ENCODE measurements at places on chromosomes 4 and X.

- no peak for DNase-seq
Measured at GRCh38 chr4:155336242-155336641, 40.5 kb downstream of the MAP9 start.

GRCh38 chr4:125317525-125317877 is 2.7 kb downstream of the FAT4 start:
- DNase-seq: peak; percentile 27

GRCh38 chrX:997631-998137 is 214.8 kb downstream of the CRLF2 start:
- no peak for DNase-seq

DNA sequence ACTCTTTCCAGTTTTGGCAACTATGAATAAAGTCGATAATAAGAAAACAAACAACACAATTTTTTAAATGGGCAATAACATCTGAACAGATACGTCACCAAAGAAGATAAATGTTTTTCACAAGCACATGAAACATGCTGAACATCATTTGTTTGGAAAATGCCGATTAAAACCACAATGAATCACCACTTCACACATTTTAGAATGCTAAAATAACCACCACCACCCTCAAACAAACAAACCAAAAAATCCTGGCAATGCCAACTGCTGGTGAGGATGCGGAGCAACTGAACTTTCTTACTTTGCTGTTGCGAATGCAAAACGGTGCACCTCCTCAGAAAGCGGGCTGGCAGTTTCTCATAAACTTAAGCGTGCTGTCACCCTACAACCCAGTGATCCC is 115.9 kb downstream of the NSUN7 start:
- DNase-seq: no peak

GRCh38 chrX:24603191-24603590 is 44.0 kb downstream of the PCYT1B start:
- no peak for DNase-seq

DNA sequence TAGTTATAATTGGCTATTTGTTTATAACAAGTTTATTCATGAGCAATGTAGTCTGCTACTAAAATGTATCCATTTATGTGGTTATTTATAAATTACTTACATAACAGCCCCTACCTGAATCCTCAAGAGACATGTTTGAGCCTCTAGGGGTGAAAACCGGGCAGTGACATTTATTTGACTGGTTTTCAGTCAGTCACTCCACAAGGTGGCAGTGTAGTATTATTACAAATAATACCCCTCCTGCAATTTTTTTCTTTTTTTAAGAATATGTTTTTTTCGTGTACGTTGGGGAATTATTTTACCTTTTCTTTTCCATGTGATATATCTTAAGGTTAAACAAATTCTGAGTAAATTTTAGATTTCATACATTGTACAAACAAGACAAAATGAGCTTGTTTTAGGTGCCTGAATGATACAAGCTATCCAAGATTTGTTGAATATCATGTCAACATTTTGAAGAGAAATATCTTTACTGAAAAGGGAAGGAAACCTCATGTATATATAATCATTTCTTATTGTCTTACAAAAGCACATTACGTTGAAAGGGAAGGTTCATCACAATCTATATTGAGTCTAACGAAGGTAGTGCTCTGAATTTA is 598.7 kb upstream of the TECRL start:
- DNase-seq: no peak

DNA sequence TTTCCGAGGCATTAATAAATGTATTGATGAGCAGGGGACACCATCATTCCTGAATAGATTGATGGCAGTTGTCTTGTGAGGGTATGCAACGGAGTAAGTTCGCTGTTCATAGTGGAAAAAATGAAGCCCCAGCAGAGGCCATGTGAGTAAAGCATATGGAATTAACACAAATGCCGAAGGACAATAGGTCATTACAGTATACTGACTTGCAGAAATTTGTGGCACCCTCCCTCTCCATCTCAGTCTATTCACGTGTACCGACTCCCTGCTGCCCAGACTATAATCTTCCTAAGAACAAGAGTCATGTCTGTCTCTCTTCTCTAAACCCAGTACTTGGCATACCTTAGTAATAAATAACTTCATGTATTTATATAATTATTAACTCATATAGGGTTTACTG is 47.1 kb upstream of the PCDH10 start:
- no peak for DNase-seq

DNA sequence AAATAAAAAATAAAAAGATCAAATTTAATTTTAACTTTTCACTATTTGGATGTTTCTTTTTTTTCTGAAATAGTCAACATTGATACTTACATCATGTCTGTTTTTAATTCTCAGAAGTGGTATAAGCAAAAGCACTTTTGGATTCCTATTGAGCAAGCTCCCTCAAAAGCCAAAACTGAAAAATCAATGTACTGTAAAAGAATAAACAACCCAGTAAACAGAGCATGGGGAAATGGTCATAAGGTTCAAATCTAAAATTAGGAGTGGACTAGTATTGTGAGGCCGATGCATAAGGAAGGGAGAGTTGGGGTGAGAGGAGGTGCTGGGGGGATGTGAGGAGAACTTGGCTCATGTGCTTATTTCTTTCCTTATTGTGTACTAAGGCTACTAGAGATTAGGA is 37.9 kb downstream of the NUDT6 start:
- DNase-seq: no peak

GRCh38 chr4:85979276-85979675 is 380.6 kb downstream of the MAPK10 start:
- no peak for DNase-seq

DNA sequence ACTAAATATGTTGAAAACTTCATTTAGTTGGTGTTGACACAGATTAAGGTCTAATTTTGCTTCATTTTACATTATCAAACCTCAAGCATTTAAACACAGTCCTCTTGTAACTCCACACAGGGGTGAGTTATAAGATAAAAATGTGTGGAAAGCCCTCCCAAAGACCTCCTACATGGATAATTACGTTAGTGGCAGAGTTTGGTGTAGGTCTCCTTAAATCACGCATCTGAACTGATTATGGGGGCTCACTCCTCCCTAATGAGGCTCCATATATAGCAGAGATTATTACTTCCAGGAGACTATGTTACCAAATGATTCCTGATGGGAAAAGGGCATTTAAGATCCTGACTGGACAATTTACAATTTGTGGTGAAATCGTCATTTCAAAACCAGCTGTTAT is 32.2 kb upstream of the VCX3B start:
- no peak for DNase-seq

DNA sequence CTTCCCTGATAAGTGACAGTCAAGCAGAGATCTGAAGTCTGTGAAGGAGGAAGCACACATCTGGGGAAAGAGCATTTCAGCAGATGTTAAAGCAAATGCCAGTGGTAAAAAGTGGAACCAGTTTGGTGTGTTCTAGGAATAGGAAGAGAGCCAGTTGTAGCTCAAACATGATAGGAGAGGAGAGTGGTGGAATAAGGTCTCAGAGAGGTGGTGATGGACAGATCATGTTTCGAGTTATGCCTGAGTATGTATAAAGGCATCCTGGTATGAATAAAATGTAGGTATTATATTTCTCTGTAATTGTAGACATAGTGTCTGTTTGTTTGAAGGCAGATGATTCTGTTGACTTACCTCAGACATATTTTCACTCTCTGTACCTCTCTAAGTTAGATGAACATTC is 89.1 kb downstream of the LARP7 start:
- no peak for DNase-seq

- no peak for DNase-seq
Measured at GRCh38 chr4:125836597-125837195, 521.9 kb downstream of the FAT4 start.

- DNase-seq: no peak
Measured at GRCh38 chr4:181949704-181950312, 293.4 kb upstream of the TENM3 start.

- no peak for DNase-seq
Measured at GRCh38 chr4:112944006-112944405, 105.4 kb upstream of the ANK2 start.

GRCh38 chrX:37767430-37767829 is 12.4 kb upstream of the CYBB start:
- DNase-seq: no peak

GRCh38 chr4:122687531-122688061 is 44.9 kb upstream of the BBS12 start:
- DNase-seq: no peak

- DNase-seq: no peak
Measured at GRCh38 chr4:28105271-28105859, 1244.7 kb downstream of the STIM2 start.

DNA sequence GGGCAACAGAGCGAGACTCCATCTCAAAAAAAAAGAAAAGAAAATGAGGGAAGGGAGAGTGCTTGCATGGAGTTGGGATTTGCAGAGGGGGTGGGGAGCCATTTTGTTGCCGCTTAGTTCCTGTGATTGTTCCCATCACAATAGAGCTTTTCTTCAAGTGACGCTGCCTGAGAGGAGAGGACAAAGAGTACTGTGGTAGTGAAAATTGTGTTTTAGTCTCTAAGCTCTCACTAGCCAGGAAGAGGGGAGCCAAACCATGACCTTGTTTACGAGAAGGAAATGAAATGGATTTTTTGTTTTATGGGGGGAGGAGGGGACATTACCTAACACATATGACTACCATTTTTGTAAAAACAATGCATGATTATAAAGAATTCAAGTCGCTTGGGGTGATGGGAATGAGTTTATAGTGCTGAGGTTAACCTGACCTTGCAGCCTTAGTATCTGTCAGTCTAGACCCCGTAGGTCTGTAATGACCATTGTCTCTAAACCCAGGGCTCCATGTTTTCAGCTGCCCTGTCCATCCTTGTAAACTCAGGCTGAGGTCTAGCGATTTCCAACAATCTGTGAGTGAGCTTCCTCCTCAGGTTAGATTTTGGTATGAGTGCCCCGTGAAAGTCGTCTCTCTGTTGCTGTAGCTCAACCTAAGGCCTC is 18.8 kb downstream of the SRD5A3 start:
- no peak for DNase-seq

- DNase-seq: no peak
Measured at GRCh38 chr4:132195176-132195575, 953.9 kb upstream of the PCDH10 start.

DNA sequence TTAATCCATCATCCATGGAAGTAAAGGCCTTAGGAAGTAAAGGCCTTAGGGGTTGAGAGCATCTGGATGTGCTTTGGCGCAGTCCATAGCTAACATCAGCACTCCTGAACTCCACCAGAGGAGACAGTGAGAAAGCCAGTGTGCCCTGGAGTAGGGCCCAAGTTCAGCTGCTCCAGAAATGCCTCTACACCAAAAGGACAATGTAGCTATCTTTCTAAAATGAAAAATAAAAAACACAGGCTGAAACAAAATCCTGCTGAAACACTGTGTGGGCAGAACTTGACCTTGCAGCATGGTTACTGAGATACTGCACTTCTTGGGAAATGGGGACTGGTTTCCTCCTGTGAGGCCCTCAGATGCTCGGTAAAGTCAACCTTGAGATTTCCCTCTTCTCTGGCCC is 29.3 kb downstream of the SH3RF1 start:
- no peak for DNase-seq

GRCh38 chrX:18687856-18688495 is 16.1 kb upstream of the RS1 start:
- no peak for DNase-seq

GRCh38 chr4:153512952-153513500 is 46.9 kb downstream of the TMEM131L start:
- no peak for DNase-seq

- DNase-seq: peak; percentile 20
Measured at GRCh38 chrX:34365471-34365870, 233.4 kb upstream of the FAM47A start.

DNA sequence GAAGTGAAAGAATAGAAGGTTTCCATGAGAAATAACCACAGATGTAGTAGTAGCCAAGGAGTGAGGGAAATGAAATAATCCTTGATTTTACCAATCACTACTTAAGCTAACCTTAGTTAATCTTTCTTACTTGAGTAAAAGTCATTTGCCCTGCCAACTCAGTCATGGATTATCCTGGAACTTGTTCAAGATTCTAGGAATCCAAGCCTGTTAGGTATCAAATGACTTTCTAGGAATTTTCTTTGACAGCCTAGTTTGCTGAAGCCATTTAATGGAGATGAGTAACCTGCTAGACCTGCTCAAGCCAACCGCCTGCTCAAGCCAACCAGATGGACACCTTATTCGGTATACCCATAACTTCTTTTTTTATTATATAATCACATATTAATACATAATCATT is 180.5 kb downstream of the KLHL13 start:
- no peak for DNase-seq

DNA sequence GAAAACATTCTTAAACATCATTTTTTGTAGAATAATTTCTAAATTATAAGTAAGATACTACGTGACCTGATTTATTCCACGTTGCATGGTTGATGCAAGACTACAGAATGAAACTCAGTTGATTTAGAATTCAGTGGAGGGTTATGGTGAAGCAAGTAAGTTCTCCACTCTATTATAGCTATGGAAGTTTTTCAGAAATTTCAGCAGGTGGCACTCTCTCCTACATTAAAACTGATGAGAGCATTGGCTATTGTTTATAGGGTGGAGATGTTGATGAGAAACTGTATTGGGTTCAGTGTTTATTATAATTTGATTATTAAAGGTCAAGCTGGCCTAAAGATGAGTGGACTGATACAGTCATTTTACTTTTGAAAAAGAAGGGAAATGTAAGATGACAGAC is 88.0 kb downstream of the FNIP2 start:
- no peak for DNase-seq

DNA sequence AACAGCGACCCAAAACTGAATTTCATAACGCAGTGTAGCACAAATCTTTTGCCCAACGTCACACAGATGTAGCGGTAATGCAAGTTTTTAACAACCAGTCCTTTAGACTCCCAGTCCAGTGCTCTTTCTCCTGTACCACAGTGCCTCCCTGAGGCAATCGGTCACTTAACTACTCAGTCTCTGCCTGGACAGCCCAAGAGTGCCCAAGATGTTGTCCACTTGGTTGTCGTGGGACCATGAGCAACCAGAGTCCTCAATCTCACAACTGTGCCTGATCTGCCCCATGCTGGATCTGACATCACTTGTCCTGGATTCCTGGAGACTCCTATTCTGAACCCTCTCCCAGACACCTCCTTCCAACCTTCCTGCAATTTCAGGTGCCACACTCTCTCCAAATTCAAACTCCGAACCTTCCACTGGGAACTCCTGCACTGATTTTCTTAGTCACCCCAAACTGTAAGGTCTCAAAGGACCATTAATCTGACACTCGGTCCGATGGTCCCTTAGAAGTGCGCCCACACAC is 702 bp downstream of the MMGT1 start:
- DNase-seq: peak; percentile 16

DNA sequence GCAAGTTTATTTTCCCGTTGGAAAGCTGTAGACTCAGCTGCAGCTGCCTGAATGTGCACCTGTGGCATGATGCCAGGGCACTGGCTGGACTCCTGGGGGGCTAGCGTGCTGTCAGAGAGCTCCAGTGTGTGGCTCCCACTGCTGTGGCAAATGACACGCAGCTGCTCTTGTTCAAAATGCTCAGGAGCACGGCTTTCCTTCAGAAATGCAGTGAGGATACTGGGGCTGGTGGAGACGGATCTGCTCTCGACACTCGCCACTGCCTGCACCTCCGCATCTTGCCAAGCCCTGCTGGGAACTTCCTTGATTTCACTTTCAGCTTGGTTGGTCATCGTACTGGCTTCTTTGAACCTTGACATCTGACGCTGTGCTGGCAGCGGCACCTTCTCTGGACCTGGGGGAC is 58.7 kb downstream of the GPRIN3 start:
- DNase-seq: no peak
